Activated CD4-positive, alpha-beta T cell treated with anti-CD3 and anti-CD28 coated beads for 48 hours (primary cell): ENCODE measurements at places on chromosomes 1 and 21.

DNA sequence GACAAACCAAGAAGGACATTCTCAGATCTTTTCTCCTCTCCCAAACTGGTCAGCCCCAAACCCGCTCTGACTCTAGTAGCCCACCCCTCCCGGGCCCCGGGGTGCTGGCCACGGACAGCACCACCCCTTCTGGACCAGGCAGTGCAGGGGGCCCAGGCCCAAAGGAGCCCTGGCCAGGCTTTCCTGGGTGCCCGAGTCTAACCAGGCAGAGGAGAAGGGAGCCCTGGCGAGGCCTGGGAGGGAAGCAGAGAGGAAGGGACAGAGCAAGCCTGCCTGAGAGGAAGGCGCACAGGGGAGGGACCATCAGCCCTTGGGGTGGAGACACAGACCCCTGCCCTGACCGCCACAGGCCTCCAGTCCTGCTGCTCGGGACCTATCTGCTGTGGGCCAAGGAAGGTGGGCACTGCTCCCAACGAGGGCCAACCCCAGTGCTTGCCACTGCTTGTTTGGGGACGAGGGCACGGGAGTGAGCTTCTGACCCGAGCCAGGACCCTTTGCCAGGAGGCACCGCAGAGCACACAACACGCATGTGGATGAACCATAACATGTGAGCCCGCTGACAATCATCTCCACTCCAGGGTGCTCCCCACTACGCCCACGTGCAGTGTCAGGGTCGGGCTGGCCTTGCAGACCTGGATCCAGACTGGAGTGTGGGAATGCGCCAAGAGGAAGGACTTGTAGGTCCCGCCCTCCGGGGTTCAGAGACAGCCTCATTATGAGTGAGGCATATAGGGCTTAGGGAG lies 57.6 kb downstream of the KCNAB2 start:
- no peak for DNase-seq

GRCh38 chr1:94768036-94768435 lies 52.1 kb upstream of the SLC44A3 start:
- no peak for DNase-seq

- no peak for DNase-seq
These were observed 32.9 kb upstream of the TTLL7 start for GRCh38 chr1:84031802-84032327.

DNA sequence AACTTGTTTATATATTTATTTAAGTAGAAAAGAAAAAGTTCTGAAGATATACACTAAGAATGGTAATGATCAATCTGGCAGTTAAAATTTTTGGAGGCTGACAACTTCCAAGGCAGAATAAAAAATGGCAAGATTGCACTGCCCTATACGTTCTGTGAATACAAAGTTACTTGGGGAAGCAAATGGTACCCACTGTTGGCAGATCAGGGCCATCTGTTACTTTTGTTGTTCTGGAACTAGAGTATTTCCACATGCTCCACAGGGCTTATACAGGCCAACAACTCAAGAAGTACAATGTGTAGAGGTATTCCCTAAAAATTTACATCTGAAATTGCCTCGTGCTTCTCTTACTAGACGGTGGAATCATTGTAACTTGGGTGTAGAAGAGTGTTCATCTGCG lies 53.2 kb downstream of the AHCTF1 start:
- no peak for DNase-seq

DNA sequence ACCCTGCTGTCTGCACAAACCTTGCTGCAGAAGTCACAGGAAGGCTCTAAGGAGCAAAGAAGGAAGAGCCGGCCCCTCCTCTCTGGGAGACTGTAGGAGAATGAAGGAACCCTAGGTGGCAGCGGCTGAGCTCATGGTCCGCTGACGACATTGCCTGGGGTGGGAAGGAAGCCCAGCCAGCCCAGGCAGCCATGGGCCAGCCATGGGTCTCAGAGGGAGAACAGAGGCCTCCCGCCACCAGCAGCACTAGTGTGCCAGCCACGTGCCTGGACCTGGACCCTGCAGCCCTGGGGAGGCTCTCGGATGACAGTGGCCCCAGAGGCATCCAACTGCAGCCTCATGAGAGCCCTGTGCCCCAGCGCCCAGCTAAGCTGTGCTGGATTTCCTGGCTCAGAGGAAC lies 49.2 kb upstream of the POFUT2 start:
- no peak for DNase-seq

DNA sequence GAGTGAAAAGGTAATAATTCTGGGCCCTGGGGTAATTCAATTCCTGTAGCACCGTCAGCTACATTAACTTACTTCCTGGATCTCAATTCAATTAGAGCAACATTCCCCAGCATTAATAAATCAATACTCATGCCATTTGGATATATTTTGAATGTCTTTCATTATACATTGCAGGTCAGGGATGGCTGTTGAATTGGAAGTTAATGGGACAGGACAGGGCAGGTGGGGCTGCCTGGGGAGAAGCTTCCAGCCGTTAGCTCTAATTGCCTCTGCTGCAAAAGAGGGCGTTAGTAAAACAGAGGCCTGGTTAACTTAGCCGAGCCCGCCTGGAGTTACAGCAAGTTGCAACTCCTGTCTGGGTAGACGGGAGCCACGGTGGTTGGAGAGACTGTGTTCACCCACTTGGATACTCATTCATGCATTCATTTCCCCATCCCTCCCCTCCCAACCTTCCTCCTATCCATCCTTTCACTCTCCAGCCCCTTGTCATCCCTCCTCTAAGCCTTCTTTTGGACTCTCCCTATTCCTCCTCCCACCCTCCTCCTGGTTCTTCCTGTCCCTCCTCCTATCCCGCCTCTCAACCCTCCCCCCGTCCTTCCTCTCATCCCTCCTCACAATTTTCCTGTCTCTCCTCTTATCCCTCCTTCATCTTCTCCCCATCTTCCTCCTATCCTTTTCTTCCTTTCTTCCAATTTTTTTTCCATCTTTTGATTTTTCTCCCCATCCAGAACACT lies 137.6 kb upstream of the RUNX3 start:
- DNase-seq, result no peak

DNA sequence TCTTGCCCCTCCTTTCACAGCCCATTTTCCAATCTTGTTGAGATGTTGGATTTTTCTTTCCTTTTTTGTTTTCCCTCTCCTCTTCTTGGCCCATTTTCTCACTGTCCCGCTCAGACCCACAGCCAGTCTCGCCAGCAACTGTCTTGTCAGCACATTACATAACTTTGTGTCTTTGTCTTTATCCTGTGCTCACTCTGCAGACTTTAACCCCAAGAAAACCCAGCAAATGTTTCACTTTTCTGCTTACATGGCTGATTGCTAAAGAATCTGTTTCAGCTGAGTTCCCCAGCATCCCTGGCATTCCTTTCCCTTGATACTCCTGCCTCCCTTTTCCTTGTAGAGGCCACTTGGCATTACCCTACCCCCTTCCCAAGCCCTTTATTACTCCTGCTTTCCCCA lies 74.6 kb downstream of the ZNF648 start:
- no peak for DNase-seq

DNA sequence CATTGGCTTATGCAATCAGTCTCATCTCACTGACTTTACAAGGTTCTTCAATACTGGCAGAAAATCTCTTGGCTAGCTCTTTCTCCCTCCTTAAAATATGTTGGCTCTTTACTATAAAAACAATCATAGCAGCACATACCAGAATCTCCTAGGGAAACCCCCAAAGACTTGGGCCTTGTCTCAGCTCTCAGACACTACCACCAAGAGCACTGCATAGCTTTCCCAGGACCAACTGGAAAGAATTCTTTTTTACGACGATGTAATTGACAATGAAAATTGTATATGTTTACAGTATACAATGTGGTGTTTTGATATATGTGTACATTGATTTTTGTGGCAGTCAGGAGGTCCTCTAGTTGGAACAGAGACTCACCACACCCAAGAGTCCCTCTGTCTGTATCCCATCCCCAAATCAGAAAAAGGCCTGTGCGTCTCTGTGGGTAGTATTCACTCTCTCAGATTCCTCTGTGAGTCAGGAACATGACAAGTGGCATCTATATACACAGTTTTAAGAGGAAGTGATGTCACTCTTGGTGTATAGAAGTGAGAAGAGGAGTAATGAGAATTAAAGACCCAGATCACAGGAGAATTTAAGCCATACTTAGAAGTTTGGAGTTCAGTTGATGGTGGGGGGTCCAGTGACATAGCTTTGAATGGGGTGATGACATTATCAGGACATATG lies 21.1 kb downstream of the SMAP2 start:
- peak; percentile 60 for DNase-seq

DNA sequence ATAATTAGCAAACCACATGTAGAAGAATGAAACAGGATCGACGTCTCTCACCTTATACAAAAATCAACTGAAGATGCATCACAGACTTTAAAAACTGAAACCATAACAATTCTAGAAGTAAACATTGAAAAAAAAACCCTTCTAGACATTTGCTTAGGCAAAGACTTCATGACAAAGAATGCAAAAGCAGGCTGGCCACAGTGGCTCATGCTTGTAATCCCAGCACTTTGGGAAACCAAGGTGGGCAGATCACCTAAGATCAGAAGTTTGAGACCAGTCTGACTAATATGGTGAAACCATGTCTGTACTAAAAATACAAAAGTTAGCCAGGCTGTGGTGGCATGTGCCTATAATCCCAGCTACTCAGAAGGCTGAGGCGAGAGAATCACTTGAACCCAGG lies 1351.7 kb downstream of the MRPL39 start:
- DNase-seq, result no peak

GRCh38 chr1:67367370-67368045 lies 59.8 kb downstream of the IL12RB2 start:
- DNase-seq, result no peak

- no peak for DNase-seq
These were observed 7.2 kb upstream of the CLCA1 start for GRCh38 chr1:86461482-86461881.

DNA sequence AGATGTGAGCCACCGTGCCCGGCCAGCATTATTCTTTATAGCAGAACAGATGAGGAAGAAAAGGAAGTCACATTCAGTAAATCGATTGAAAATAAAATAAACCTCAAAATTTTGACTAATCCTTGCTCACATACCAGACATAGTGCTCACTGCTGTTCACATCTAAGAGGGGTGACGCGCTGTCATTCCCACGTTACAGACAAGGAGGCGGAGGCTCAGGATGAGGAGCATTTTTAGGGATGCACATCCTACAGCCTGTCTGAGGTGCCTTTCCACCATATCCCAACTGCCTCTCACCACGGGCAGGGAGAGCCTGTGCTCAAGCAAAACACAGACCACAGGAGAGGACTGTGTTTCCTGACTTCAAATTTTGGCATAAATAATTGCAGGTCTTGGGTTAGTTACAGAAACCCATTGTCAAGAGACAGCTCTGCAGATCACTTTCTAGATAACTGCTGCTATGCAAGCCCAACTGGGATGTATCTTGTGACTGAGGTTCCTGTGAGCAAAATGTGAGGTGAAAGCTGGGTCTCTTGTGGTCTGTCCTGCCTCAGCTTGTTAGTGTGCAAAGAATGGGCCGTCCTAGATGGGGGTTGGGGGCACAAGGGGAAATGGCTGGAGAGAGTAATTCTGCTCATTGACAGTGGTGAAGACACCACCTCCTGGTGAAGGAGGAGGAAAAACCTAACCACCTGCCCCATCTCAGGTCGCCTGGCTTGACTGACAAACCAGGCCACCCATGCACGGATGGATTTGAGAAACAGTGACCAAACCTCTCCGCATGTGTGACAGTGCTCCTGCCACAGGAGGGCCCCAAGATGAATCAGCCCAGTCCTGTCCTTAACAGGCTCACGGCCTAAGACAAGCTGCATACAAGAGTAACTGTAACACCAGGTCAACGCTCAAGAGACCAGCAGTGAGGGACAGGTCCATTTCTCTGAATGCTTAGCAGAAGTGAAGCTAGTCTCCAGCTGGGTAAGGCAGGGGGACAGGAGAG lies 8.2 kb downstream of the TNN start:
- DNase-seq, result no peak

DNA sequence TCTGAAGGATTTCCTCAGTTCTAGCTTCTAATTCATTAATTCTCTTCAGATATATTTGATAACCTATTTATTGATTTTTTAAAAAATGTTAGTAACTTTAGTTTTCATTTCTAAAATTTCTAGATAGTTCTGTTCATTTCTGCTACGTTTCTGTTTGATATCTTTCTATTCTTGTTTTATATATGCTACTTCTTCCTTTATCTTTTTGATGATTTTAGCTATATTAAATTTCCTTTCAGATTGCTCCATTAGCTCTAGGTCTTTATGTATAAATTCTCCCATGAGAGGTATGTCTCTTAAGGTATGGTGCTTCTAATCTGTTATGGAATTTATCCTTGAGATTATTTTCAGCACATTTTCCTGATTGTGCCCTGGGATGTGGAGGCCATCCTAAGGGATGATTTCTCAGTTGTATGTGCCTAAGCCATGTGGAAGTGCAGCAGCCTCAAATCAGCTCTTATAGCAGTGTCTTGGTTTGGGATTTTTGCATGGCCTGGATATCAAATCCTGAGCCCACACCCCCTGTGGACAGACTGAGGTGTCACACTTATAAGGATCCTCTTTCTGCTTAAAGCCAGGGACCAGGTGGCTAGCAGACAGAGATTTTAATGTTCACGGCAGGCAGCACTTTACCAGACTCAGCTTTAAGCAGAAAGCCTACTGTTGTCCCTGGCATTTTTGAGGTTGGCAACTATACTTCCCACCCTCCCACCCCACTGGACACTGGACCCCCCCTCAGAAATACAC lies 6.2 kb upstream of the KCNQ4 start:
- no peak for DNase-seq

DNA sequence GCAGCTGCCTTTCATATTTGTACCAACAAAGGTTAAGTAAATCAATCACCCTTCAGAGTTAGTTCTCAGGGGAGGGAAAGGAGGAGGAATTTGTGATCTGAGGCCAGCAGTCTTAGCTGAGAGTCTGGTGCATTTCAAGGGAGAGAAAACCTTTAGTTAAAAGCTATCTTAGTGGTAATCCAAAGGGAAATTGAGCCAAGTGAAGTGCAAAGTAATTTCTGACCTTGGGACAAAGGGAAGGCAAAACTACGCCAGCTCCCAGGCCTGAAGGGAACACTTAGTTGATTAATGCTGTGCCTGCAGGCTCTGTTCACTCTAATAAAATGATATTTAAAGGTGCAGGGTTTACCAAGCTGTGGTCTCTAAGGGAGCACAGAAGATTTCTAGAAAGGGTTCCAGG lies 23.1 kb upstream of the FMOD start:
- no peak for DNase-seq

DNA sequence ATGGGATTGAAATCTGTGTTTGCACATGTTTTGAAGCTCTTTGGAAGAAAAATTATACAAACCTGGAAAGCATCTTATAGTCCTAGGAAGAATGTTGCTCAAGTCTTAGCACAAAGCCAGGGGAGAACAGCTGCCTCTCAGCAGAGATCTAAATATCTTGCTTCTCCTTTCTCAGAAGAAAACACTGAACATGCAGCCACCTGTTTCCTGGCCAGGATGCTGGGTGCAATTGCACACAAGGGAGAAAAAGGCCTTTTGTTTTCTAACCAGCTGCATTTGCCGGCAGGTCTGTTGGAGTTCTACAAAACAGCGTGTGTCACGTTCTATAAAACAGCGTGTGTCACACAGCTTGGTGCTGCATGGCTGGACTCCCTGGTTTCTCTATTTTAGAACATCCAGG lies 259.6 kb upstream of the PLD5 start:
- DNase-seq, result no peak
